ENCODE measurements at places on chromosomes 6 and 20.

DNA sequence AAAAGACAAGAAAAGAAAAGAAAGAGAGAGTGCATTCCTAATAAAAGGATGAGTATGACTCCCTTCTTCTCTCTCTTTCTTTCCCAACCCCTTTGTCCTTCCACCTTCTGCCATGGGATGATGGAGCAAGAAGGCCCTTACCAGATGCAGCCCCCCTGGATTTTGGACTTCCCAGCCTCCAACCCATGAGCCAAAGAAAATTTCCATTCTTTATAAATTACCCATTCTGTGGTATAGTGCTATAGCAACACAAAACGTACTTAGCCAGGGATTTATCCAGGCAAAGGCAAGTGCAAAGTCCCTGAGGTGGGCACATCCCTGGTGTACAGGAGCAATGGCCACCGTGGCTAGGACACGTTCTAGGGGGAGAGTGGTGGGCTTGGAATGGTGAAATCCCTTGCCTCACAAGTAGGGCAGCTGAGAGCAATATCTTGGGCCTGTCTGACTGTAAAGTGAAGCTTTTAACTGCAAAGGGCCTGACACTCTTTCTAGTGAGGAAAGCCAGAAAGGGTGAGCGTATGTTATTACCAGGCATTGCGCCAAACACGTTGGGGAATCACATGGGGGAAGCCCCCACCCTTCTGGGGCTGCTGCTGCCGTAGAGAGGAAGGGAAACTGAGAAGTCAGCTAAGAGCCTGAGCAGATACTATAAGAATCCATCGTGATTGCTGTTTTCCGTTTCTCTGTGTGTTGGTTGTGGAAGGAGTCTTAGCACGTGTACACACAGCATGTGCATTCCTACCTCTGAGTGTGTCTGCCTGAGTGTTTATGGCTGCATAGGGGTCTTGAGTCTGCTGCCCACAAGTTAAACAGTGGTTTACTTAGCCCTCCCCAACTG is 50.7 kb upstream of the SIRPA start:
- peaks cover 10% of the 10 kb centered on the region for H3K4me1 ChIP-seq
- no peak for DNase-seq
- no peak overlapping the region for H3K4me3 ChIP-seq

- no peak overlapping the region for H3K27ac ChIP-seq
- no peak for DNase-seq
Measured at GRCh38 chr20:45128099-45128498, 3.8 kb upstream of the WFDC12 start.

GRCh38 chr6:158766621-158767455 is 52.3 kb downstream of the EZR start:
- peaks cover 2% of the 10 kb centered on the region for H3K4me1 ChIP-seq
- no peak overlapping the region for H3K4me3 ChIP-seq
- no peak for DNase-seq
- H3K27me3 ChIP-seq: no peaks in the 10 kb centered on the region
- H3K36me3 ChIP-seq: peaks cover 72% of the 10 kb centered on the region

GRCh38 chr6:6586671-6587526 is 1.6 kb upstream of the LY86 start:
- no peak for DNase-seq
- no peak overlapping the region for H3K4me3 ChIP-seq
- H3K27me3 ChIP-seq: no peaks in the 10 kb centered on the region

GRCh38 chr20:36251426-36251825 is 15.1 kb downstream of the AAR2 start:
- no peaks in the 10 kb centered on the region for H3K27me3 ChIP-seq
- H3K27ac ChIP-seq: no peak overlapping the region
- H3K36me3 ChIP-seq: peaks cover 73% of the 10 kb centered on the region
- H3K4me3 ChIP-seq: no peak overlapping the region
- DNase-seq: no peak
- no peaks in the 10 kb centered on the region for H3K4me1 ChIP-seq

GRCh38 chr20:49631061-49631716 is 63.3 kb upstream of the PTGIS start:
- no peaks in the 10 kb centered on the region for H3K27me3 ChIP-seq
- H3K4me3 ChIP-seq: no peak overlapping the region
- H3K4me1 ChIP-seq: peaks cover 10% of the 10 kb centered on the region
- no peak for DNase-seq

DNA sequence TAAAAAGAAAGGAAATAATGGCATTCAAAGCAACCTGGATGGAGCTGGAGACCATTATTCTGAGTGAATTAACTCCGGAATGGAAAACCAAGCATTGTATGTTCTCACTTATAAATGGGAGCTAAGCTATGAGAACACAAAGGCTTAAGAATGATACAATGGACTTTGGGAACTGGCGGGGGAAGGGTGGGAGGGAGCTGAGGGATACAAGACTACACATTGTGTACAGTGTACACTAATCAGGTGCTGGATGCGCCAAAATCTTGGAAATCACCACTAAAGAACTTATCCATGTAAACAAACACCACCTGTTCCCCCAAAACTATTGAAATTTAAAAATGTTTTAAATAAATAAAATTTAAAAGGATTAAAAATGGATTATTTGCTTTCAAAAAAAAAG is 4.1 kb upstream of the HLA-E start:
- H3K27ac ChIP-seq: no peak overlapping the region
- H3K36me3 ChIP-seq: peaks cover 2% of the 10 kb centered on the region
- DNase-seq: no peak
- peaks cover 25% of the 10 kb centered on the region for H3K4me1 ChIP-seq
- H3K4me3 ChIP-seq: no peak overlapping the region

- peaks cover 2% of the 10 kb centered on the region for H3K4me1 ChIP-seq
- no peak overlapping the region for H3K27ac ChIP-seq
- H3K36me3 ChIP-seq: peaks cover 5% of the 10 kb centered on the region
- no peak overlapping the region for H3K4me3 ChIP-seq
- no peak for DNase-seq
- H3K27me3 ChIP-seq: no peaks in the 10 kb centered on the region
Measured at GRCh38 chr6:163573503-163574179, 159.1 kb downstream of the QKI start.

DNA sequence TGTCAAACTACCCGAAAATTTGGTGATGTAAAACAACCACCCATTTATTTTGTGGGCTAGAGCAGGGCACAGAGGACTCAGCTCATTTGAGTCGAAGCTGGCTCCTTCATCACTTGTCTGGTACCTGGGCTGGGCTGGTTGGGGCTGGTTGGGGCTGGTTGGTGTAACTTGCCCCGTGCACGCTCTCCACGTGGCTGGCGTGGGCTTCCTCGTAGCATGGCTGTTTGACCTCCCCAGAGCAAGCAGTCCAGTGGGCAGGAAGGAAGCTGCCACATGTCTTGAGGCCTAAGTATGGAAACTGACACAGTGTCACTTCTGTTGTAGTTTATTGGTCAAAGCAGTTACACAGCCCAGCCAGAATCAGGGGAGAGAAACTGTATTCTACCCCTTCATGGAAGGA is 27.1 kb downstream of the BCAS4 start:
- no peak for DNase-seq
- H3K27me3 ChIP-seq: no peaks in the 10 kb centered on the region
- H3K4me3 ChIP-seq: no peak overlapping the region

DNA sequence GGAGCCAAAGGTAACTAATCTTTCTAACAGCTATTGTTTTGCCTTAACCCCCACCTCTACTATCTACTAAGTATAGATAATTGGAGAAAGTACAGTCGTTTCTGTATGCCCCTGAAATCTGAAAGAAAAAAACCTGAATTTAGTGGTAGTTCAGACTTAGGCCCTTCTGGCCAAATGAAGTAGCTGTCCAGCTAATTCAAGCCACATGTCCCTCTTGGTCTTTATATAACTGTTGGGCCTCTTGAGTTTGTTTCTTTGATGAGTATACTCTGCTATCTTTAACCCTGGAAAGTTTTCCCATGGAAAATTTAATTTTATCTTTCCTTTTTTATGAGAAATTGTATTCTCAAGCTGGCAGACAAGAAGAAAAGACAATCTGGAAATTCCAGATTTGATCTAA is 73.0 kb upstream of the FAM8A1 start:
- no peaks in the 10 kb centered on the region for H3K27me3 ChIP-seq
- DNase-seq: no peak

DNA sequence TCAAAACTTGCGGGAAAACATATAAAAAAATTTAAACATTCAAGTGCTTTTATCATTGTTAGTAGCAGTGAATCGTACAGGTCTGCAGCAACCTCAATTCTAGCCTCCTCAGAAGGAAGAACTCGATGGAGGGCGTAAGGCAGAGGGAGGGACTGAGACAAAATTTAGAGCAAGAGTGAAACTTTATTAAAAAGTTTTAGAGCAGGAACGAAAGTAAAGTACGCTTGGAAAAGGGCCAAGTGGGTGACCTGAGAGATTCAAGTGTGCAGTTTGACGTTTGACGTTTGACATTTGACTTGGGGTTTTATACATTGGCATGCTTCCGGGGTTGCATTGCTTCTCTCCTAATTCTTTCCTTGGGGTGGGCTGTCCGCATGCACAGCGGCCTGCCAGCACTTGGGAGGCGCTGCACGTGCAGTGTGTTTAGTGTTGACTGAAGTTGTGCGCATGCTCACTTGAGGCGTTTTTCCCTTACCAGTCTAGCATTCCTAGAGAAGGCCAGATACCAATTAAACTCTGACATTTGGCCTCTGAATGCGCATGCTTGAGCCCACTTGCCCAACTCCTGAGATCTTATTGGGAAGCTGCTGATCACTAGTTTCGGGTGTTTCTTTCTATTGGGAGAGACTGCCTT is 82.6 kb downstream of the TBX18 start:
- no peaks in the 10 kb centered on the region for H3K4me1 ChIP-seq
- H3K4me3 ChIP-seq: no peak overlapping the region
- no peaks in the 10 kb centered on the region for H3K27me3 ChIP-seq
- no peaks in the 10 kb centered on the region for H3K36me3 ChIP-seq
- H3K27ac ChIP-seq: no peak overlapping the region

GRCh38 chr6:32210191-32210601 is 13.7 kb downstream of the NOTCH4 start:
- H3K4me1 ChIP-seq: peaks cover 3% of the 10 kb centered on the region
- H3K4me3 ChIP-seq: no peak overlapping the region
- DNase-seq: no peak
- H3K36me3 ChIP-seq: no peaks in the 10 kb centered on the region
- no peaks in the 10 kb centered on the region for H3K27me3 ChIP-seq

GRCh38 chr6:46781478-46782378 is 11.5 kb upstream of the MEP1A start:
- no peaks in the 10 kb centered on the region for H3K27me3 ChIP-seq
- no peaks in the 10 kb centered on the region for H3K4me1 ChIP-seq
- H3K4me3 ChIP-seq: no peak overlapping the region
- no peak for DNase-seq
- H3K27ac ChIP-seq: no peak overlapping the region

DNA sequence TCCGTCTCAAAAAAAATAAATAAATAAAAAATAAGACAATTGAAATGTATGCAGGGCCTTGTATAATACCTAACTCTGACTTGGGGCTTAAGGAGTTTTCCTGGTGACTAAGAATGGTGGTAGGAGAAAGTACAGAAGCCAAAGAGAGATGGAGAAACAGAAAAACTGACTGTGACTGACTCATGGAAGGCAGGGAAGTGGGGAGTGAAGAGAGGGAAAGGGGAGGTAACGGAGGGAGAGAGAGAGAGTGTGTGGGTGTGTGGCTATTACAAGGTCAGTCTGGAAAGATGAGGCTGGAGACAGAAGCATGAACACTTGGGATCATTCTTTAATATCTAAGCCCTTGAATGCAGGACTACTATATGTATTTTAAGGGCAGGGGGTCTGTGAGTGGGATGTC is 38.5 kb downstream of the SNRNP48 start:
- H3K4me3 ChIP-seq: no peak overlapping the region
- no peak overlapping the region for H3K27ac ChIP-seq
- H3K36me3 ChIP-seq: no peaks in the 10 kb centered on the region
- H3K27me3 ChIP-seq: no peaks in the 10 kb centered on the region

DNA sequence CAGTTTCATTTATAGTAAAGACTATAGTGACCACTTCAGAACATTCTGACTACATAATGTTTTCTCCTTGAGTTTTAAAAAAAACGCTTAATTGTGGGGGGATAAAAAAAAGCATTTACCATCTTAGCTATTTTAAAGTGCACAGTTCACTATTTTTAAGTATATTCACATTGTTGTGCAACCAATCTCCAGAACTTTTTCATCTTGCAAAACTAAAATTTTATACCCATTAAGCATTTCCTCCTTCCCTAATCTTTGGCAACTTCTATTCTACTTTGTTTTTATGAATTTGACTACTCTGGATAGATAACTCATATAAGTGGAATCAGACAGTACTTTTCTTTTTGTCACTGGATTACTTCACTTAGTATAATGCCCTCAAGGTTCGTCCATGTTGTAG is 62.3 kb downstream of the FKBP5 start:
- no peaks in the 10 kb centered on the region for H3K4me1 ChIP-seq
- H3K27me3 ChIP-seq: no peaks in the 10 kb centered on the region
- no peak overlapping the region for H3K27ac ChIP-seq
- peaks cover 91% of the 10 kb centered on the region for H3K36me3 ChIP-seq

DNA sequence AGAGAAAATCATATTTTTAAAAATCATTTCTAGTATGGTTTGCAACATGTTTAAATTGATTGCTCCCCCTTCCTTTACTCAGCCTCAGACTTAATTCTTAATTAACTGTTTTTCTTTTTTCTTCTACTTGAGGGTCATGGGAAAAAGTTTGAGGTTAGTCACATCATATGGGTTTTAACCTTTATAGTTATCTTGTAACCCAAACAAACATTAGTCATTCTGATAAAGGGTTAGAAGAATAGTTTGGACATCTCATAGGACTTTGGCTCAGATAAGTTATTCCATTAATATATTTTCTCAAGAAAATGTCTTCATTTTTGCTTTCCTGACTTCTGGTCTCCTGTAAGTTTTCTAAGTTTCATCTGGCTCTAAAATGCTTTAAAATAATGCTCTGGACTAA is 34.5 kb upstream of the TSPYL1 start:
- no peak for DNase-seq
- H3K27ac ChIP-seq: no peak overlapping the region
- H3K36me3 ChIP-seq: no peaks in the 10 kb centered on the region
- no peak overlapping the region for H3K4me3 ChIP-seq

GRCh38 chr20:47358672-47359529 is 2.4 kb upstream of the ZMYND8 start:
- H3K27ac ChIP-seq: peak overlapping the region; percentile 99
- H3K27me3 ChIP-seq: no peaks in the 10 kb centered on the region
- peak overlapping the region; percentile 11 for H3K4me3 ChIP-seq

- H3K4me1 ChIP-seq: no peaks in the 10 kb centered on the region
- H3K27me3 ChIP-seq: no peaks in the 10 kb centered on the region
- no peak overlapping the region for H3K4me3 ChIP-seq
- H3K27ac ChIP-seq: no peak overlapping the region
Measured at GRCh38 chr6:166449641-166450040, 66.9 kb upstream of the MPC1 start.

DNA sequence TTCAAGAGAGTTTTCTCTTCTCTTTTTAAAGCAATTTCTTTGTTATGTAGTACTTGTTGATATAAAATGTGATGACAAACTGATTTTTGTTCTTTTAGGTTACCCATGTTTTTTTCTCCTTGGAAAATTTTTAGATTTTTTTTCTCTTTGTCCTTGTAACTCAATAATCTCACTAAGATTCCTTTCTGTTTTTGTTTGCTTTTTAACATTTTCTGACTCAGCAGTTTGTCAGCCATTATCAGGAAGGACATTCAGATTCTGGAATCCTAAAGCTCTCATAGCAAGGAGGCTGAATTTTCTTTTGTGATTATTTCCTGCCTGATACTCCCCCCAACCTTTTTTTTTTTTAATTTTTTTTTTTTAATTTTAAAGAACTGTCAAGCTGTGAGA is 75.2 kb upstream of the CITED2 start:
- H3K4me1 ChIP-seq: peaks cover 3% of the 10 kb centered on the region
- H3K4me3 ChIP-seq: no peak overlapping the region
- H3K36me3 ChIP-seq: no peaks in the 10 kb centered on the region
- no peak overlapping the region for H3K27ac ChIP-seq
- no peak for DNase-seq
- H3K27me3 ChIP-seq: no peaks in the 10 kb centered on the region
